NAMALWA (cell line): ENCODE measurements at places on chromosomes 12 and 14.

- no peak for DNase-seq
Observed at GRCh38 chr12:48615681-48616080, 45.8 kb upstream of the LALBA start.

DNA sequence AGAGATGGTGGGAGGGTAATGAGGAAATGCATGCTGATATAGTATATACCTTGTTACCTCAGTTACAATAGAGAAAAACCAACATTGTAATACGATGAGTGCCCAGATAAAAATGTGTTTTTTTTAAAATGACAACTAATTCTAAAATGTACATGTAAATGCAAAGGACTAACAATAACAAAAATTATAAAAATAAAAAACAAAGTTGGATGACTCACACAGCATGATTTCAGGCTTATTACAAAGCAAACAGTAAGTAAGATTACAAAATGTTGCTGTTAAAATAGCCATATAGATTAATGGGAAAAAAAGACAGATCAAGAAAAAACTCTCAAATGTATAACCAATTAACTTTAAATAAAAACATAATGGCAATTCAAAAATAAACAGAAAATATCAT is 1099.4 kb downstream of the FSCB start:
- no peak for DNase-seq

DNA sequence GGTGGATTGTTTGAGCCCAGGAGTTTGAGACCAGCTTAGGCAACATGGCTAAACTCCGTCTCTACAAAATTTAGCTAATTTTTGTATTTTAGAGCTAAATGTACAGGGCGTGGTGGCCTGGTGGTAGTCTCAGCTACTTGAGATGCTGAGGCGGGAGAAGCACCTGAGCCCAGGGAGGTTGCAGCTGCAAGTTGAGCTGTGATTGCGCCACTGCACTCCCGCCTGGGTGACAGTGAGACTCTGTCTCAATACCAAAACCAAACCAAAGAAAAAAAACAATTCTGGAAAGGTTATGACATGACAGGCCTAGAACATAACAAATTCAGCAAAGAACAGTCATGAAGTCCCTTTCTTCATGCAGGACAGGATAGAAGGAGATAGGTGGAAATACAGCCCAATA is 25.7 kb downstream of the WDR89 start:
- no peak for DNase-seq

- no peak for DNase-seq
Observed at GRCh38 chr12:105443802-105444652, 113.5 kb downstream of the C12orf75 start.

DNA sequence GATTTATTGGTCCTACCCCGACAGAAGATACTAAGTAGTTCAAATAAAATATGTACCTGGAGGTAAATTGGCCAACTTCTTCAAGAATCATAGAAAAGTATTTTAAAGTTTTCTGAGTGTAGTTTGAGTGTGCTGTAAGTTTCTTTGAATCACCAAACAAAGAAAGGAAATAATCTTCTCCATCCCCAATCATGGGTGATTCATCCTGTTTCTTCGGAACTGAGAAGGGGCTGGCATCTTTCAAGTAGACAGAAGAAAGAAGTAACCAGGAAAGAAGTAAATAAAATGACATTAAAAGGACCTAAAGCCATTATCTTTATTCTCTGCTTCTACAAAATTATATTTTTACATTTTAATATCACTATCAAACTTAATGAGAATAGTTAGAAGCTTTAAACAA is 6.8 kb downstream of the LMNTD1 start:
- DNase-seq: no peak

DNA sequence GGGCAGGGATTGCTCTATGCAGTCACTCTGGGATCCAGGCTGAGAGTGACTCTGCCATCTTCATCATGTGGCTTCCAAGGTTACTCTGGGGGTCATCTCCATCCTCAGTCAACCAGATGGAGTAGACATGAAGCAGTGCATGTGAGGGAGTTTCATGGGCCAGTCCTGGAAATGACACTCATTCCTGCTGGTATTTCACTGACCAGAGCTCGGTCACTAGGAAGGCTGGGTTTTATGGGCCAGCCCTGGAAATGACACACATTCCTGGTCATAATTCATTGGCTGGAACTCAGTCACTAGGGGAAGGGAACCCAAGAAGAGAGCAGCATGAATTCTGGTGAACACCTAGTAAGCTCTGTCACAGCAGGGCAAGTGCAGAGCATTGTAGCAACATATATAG is 144.7 kb downstream of the SMOC1 start:
- no peak for DNase-seq

DNA sequence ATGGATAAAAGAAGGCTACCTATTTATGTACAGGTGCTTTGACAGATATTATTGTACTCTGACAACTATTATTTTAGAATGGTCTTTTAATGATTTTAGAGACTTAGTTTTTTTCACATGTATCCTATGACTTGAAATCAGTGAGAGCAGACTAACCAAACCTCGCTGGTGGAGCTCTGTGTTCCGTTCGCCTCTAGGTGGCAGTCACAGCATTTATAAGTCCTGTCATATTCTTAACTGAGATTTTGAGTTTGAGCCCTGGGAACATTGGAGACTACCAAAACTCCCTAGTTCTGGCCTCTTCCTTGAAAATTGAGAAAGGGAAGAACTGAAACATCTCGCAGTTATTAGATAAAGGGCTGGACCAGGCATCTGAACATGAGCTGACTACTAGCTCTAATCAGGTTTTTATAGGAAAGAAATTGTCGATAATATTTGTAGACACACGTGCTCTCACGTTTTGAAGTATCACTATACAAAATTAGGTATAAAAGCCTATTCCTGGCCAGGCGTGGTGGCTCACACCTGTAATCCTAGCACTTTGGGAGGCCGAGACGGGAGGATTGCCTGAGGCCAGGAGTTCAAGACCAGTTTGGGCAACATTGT is 48.3 kb downstream of the TTLL5 start:
- peak; percentile 71 for DNase-seq

DNA sequence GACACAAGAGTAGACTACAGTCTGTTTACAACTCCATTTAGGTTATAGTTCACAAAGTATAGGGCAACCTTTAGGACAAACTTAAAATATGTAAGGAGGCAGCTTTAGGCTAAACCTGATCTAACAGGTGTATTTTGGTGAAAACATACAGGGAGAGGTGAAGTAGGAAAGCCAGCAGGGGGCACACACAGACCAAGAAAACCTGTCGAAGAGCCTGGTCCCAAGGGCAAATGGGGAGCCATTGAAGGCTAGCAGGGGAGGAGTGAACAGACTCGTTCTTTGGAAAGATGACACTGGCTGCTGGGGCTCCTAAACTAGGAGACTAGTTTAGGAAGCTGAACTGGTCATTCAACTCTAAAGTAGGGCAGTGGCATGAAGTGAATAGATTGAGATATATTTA is 138.8 kb upstream of the WSCD2 start:
- DNase-seq: peak; percentile 56

DNA sequence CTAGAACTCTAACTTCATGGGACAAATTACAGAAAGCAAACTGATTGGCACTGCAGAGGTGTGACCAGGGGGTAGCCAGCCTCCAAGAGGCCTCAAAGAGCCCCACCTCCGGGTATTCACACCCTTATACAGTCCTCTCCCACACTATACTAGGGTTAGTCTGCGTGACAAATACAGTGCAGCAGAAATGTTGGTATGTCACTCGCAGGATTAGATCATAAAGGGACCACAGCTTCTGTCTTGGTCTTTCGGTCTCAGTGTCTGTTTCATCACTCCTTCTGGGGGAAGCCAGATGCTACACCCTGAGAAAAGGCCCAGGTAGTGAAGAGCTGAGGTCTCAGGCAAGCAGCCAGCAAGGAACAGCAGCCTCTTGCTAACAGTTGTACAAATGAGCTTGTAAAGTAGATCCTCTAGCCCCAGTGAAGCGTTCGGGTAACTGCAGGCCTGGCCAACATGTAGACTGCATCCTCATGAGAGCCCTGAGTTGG is 68.9 kb upstream of the SAV1 start:
- DNase-seq: no peak

GRCh38 chr14:71682337-71682736 is 249.9 kb upstream of the RGS6 start:
- no peak for DNase-seq

DNA sequence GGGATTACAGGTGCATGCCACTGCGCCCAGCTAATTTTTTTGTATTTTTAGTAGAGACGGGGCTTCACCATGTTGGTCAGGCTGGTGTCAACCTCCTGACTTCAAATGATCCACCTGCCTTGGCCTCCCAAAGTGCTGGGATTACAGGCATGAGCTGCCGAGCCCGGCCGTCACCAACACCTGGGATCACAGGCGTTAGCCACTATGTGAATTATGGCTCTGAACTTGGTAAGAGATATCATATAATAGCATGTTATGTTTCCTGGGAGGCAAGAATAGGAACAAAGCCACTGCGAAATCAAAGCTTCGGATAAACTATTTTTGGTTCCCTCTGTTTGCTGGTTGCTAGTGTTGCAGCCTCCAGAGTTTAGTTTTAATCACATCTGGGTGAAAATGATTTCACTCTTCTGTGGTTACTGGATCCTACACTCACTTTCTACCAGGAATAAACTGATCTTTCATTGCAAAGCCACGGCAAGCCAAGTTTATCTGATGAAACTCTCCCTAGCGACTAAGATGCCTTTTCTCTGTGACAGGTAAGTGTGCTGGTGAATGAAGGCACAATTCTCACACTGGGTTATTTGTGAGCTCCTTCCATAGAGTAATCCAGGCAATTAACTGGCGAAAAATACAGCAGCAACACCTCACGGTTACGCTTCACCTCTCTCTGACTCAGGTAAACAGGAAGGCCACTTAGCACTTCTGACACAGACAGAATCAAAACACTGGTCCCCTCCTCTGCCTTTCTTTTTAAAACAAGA is 16.7 kb downstream of the SNRNP35 start:
- no peak for DNase-seq

DNA sequence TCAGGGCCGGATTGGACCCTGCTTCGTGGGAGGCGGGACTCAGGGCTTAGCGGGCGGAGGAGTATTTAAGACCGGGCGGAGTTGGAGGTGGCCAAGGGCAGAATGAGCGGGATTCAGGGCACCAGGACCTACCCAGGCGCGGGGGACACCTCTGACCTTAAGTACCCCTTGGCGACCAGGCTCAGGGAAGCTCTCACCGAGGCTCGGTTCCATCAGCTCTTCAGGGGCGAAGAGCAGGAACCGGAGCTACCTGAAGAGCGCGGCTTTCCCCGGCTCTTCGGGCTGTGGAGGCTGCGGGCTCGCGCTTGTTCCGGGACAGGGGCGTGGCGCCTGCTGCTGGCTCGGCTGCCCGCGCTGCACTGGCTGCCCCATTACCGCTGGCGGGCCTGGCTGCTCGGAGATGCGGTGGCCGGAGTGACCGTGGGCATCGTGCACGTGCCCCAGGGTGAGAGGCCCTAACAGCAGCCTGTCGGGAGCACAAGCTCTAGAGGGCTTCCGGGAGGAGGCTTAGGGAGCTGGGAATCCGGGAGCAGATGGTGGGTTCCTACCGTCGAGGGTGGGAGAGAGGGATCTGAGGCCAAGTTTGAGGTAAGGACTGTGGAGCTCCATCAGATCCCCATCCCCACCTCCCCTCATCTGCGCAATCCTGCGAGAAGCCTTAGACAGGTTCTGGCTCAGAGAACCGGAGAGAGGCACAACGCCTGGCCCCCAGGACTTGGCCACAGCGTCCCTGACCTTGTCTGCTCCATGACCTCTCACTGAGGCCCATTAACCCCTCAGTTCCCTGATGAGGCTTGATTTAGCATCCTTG is 8.4 kb downstream of the ARHGEF25 start:
- DNase-seq: no peak

DNA sequence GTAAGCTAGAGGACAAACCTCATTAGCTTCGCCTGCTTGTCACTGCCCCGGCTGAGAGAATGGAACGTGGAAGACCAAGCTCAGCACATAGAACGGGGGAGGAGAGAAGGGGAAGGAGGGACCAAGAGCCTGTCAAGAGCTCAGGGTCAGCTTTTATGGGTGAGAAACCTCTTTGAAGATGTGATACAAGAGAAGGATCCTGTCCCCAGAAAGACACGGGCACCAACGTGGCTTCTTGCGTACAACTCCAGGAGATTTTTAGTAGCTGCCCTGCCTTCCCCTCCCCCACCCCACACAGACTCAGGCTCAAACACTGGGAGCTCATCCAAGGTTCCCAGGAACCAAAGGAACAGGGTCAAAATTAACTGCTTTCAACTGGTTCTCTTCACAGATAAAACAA is 34.7 kb downstream of the APPL2 start:
- no peak for DNase-seq

DNA sequence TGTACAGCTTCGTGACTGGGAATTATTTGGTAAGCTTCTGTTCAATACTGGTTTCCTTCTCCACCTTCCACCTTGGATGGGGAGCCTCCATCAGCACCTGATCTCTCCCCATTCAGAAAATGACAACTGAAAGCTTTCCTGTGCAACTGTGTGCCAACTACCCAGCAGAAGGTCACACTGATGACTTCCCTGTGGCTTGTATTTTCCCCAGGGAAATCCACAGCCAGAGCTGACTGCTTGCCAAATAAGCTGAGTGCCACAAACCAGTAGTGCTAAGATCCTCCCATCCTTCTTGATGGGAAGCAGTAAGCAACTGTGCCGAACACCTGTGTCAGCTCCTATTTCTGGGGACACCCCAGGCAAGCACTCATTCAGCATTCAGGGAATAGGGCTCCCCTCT is 257.2 kb upstream of the SOX5 start:
- no peak for DNase-seq

- no peak for DNase-seq
Observed at GRCh38 chr12:53096089-53096741, 1.3 kb upstream of the IGFBP6 start.

- DNase-seq: no peak
Observed at GRCh38 chr12:3668479-3669165, 84.3 kb downstream of the CRACR2A start.

GRCh38 chr12:104792570-104792969 is 165.5 kb downstream of the SLC41A2 start:
- DNase-seq: no peak

- peak; percentile 66 for DNase-seq
Observed at GRCh38 chr14:103561381-103562178, 877 bp downstream of the BAG5 start.

DNA sequence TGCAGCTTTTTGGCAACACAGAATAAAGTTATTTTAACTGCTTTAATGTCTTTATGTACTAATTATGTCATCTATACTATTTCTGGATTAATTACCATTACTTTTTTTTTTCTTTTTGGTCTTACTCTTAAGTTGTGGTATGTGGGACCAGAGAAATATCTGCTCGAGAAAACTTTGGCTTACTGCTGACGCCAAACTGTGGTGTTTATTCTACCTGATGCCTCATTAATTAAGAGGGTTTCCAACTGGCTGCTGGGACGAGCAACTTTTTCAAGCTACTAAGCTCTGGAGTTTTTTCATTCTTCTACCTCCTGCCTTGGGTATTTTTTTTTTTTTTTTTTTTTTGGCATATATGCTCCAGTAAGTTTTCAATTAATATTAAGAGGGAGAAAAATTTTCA is 1257.5 kb downstream of the FSCB start:
- DNase-seq: no peak

DNA sequence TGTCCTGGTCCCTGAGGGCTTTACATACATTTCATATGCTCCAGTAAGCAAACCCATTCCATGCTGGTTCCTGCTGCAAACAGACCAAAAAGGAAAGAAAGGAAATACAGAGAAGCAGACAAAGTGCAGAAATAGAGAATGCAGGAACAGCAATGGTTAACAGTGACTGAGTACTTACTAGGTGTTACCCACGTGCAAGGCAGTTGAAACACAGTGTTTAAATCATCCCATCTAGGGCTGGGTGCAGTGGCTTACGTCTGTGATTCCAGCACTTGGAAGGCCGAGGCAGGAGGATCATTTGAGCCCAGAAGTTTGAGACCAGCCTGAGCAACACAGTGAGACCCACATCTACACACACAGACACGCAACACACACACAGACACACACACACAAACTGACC is 21.2 kb upstream of the NINJ2 start:
- DNase-seq: no peak
